ENCODE measurements at places on chromosomes 13 and 19. TPM values are rescaled to one million over a fixed set of nuclear protein-coding genes. Genes with fewer than 3 reads are reported as not detected.

OR10H3 gene
- not detected for total RNA-seq

ZNF587 gene
- 19.9 TPM for total RNA-seq

FCGBP gene
- total RNA-seq: under 0.01 TPM

FLT3 gene
- not detected for total RNA-seq

C19orf38 gene
- total RNA-seq: 0.39 TPM

EPS8L1 gene
- total RNA-seq: 0.98 TPM

CGB1 gene
- total RNA-seq: not detected

PLEKHA4 gene
- total RNA-seq: 21.3 TPM

ARID3A gene
- total RNA-seq: 18.4 TPM

SELENOV gene
- not detected for total RNA-seq

DAND5 gene
- not detected for total RNA-seq

Data from subcutaneous preadipocyte (primary cell).